ENCODE measurements at places on chromosomes 13 and 19. TPM values are rescaled to one million over a fixed set of nuclear protein-coding genes. Genes with fewer than 3 reads are reported as not detected.
A peak's percentile ranks its signal among the peaks of the same experiment; 100 is the strongest.

Gene RRAS
- 28.3 TPM for polyA plus RNA-seq

Gene SELENOW
- 834 TPM for polyA plus RNA-seq

Gene NECTIN2
- 44.1 TPM for polyA plus RNA-seq

Gene FUT3
- polyA plus RNA-seq = 0.25 TPM

Gene PRODH2
- polyA plus RNA-seq = not detected

Gene NLRP9
- polyA plus RNA-seq = not detected

Gene MAB21L1
- 7.0 TPM for polyA plus RNA-seq

Gene MBD3L2
- not detected for polyA plus RNA-seq

DNA sequence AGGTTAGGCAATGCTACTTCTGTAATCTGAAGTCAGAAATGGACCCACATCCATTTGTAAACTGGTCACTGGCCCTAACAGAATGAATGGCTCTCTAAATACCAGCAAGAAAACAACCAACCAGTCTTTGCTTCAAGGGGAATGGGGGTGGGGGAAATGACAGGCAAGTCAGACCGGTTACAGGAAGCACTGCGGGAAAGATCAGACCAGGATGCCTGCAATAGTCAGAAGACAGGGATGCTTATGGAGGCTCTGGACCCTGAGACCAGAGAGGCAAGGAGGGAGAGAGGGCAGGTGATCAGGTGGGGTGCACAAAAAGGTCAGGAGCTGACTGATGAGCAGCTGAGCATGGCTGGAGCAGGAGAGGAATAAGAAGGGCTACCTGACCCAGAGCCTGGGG is 13.1 kb downstream of the MED26 start:
- no peak for DNase-seq

- DNase-seq = no peak
These were observed 463.0 kb downstream of the TSHZ3 start for GRCh38 chr19:30886222-30886621.

DNA sequence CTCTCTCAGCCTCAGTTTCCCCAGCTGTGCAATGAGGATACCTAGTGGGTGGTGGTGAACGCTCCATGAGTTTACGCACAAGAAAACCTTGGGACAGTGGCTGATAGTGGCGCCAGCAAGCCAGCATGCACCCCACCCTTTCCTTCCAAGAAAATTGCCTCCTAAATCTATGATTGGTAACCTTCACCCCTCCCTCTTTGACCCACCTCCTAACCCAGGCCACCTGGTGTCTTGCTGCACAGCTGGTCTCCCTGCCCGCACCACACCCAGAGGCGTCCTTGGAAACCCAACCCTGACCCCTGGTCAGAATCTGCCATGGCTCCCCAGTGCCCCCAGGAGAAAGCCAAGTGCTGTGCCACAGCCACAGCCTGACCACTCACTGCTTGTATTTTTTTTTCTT is 22.8 kb upstream of the BCL3 start:
- no peak for DNase-seq

DNA sequence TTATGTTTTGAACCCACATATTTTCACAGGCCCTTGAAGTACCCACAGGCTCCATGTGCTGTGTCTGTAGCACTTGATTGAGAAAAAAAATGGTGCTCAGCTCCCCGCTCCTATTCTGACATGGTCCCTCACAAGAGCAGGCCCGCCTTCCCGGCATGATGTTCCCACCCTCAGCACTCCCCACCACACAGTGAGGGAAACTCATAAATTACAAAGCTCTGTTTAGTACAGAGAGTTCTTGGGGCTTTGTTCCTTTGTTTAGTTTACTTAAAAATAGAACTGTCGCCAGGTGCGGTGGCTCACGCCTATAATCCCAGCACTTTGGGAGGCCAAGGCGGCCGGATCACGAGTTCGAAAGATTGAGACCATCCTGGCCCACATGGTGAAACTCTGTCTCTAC is 25.9 kb upstream of the ABCC4 start:
- no peak for DNase-seq

- DNase-seq = no peak
These were observed 126.4 kb downstream of the SPRY2 start for GRCh38 chr13:80214521-80214991.

DNA sequence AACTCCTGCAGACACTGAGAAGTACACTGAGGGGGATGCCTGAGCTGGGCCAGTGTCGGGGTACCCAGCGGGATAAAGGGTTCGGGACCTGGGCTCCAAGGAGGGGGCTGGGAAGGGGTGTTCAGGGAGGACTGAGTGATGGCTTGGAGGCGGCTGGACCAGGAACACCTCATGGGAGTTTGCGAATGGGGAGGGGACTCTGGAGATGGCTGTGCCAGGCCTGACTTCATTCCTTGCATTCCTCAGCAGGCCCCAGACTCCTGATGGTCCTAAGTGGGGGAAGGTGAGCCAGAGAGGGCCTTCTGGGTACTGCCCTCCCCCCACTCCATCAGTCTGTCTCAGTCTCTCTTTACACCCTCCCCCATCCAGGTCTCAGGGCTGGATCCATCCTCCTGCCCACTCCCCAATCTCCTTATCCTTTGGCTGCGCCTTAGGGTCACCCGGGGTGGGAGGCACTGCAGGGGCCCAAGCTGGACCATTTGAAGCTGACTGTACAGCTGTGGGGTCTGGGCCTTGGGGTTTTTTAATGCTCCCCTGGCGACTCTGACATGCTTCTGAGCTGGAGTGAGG is 13.8 kb downstream of the PAK4 start:
- no peak for DNase-seq

DNA sequence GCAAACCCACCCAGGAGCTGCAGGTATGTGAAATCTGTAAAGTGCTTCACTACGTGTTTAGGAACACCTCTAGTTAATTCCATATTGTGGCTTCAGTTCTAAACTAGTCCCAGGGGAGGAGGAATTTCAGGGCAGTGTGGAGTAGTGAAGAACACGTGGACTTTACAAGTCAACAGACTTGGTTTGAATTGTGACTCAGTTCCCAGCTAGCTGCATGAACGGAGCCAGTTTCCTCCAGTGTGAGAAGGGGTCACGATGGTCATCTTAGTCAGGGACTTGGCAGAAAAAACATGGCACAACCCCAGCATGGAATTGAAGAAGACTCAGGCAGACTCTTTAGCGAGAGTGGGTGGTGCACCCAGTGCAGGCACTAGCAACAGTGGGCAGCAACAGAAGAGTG is 175.7 kb upstream of the UBL3 start:
- DNase-seq = no peak

GRCh38 chr19:19510432-19510831 is 4.9 kb downstream of the TSSK6 start:
- DNase-seq = no peak

- no peak for DNase-seq
These were observed 809 bp downstream of the MYO1F start for GRCh38 chr19:8576273-8576993.

- no peak for DNase-seq
These were observed 20.5 kb downstream of the ATP4B start for GRCh38 chr13:113637262-113638160.

GRCh38 chr19:7910321-7911161 is 4.1 kb upstream of the TGFBR3L start:
- DNase-seq = no peak

DNA sequence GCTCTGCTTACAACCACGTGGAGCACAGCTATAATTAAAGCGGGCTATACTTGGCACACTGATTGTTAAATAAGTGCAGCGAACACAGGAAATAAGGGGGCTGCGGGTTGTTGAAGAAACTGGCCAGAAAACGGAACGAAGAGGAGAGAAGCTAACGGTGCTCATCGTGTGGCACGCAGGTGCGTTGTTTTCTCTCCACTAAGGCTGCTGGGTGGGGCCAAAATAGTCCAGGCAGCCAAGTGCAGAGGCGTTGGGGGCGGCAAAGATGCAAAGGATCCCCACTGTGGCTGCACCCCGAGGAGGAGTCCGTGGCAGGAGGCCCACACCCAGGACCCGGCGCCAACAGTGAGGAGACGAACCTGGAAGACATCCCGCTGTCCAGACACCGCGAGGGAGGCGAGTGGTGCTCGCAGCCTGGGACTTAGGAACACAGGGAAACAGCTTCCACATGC is 8.1 kb upstream of the ARL11 start:
- DNase-seq = no peak

GRCh38 chr13:99415851-99416331 is 85.4 kb upstream of the TM9SF2 start:
- no peak for DNase-seq

DNA sequence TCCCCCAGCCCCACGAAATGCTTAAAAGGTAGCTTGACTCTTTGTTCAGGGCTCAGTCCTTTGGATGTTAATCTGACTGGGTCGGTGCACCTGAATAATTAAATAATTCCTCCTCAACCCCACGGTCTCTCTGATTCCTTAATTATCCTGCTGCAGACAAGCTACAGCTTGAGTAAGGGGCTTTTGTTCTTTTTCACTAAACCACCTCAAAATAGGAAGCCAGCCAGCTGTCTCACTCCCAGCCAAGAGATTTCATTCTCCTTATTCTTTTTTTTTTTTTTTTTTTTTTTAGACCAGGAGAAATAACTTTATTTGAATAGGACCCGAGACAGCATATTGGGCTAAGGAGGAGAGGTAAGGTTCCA is 7.9 kb upstream of the FCGBP start:
- DNase-seq = no peak

DNA sequence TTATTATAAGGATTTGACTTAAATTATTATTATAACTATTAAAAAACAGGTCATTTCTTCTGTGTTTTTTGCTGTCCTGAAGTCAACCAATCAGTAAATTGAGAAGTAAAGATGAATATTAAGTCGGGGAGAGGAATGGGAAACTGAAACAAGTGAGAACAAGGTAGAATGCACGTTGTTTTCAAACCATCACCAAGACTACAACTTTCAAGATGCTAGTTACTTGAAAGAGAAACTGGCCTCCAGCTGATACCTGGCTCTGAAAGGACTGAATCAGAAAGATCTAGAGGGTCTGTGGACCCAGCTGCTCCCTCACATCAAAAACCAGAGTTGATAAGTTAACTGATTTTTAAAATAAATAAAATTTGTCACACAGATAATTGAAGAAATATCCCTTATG is 1301.5 kb upstream of the ATXN8OS start:
- no peak for DNase-seq

DNA sequence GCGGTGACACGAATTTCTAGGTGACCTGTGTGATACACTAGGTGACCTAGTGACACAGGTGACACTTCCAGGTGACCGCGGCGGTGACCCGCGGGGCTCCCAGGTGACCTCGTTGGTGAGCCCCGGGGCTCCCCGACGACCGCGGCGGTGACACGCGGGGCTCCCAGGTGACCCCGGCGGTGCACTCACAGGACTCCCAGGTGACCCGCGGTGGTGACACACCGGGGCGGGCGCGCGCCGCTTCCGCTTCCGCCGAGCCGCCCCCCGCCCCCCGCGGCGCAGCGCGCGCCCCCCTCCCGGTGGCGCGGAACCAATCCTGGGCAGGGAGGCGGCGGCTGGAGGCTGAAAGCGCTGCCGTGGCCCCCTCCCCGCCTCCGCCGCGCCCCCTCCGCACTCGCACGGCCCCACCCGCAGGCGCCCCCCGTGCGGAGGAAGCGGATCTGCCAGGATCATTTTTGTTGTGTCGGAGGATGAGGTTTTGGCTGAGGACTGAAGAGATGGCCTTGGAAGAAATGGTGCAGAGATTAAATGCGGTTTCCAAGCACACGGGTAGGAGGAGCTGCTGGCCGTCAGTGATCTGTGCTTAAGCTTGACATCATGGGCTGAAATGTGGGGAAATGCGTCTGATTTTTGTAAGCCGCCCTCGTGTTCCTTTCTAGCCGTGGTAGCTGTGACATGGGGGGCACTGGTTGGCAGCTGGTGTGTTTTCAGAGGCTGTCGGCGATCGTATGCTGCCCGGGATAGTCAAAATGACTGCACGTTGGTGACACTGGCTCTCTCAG is at the start of gene MCF2L:
MCF2L (plus strand) TSS at position 305 of the 782 bp plus-strand sequence; CDS start at position 471, 166 bp downstream.
- DNase-seq = peak; percentile 44

Measured in forelimb muscle (tissue), 1 donor.